Occipital lobe (tissue), 3 donors: ENCODE measurements at places on chromosomes 1 and 21. TPM values are rescaled to one million over a fixed set of nuclear protein-coding genes. Genes with fewer than 3 reads are reported as not detected.

DNA sequence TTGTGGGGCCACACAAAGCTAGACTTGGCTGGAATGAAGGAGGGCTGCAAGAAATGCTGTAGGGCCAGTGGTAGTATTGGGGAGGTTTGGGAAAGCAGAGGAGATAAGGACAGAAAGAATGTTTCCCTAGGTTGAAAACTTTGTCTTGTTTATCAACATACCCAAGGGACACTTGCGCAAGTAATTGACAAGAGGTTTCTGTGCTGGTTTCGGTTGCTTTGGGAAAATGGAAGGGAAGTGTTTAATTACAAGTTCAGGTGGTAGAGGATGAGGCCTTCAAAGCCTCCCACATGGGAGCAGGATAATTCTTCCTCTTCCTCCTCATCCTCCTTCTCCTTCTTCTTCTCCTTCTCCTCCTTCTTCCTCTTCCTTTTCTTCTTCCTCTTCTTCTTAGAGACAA lies 182.1 kb upstream of the LMO4 start:
- no peak for DNase-seq

DNA sequence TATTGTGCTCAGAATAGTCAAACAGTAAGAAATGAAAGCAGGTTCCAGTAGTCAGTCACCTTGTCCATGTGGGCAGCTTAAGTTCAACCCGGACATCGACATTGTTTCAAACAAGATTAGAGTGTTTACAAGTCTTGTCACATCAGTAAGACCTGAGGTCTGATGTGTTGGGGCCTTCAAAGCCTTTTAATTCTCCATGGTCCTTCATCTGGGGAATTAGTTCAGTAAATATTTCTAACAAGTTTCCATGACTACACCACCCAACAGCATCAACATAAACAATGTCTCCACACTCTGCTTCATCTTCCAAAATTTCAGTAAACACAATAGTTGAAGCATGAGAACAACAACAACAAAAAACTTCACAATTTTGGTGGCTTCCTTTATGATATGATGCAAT lies 15.1 kb upstream of the ADORA1 start:
- DNase-seq: no peak

OXCT2 gene
- 0.47 TPM for total RNA-seq

HPCA gene
- total RNA-seq: 44.0 TPM

SLC30A10 gene
- 16.5 TPM for total RNA-seq

GRCh38 chr1:41500378-41500777 lies 15.9 kb upstream of the EDN2 start:
- no peak for DNase-seq

ADAMTS5 gene
- 1.4 TPM for total RNA-seq

GRCh38 chr1:212953321-212953720 lies 3.0 kb downstream of the VASH2 start:
- no peak for DNase-seq

DNA sequence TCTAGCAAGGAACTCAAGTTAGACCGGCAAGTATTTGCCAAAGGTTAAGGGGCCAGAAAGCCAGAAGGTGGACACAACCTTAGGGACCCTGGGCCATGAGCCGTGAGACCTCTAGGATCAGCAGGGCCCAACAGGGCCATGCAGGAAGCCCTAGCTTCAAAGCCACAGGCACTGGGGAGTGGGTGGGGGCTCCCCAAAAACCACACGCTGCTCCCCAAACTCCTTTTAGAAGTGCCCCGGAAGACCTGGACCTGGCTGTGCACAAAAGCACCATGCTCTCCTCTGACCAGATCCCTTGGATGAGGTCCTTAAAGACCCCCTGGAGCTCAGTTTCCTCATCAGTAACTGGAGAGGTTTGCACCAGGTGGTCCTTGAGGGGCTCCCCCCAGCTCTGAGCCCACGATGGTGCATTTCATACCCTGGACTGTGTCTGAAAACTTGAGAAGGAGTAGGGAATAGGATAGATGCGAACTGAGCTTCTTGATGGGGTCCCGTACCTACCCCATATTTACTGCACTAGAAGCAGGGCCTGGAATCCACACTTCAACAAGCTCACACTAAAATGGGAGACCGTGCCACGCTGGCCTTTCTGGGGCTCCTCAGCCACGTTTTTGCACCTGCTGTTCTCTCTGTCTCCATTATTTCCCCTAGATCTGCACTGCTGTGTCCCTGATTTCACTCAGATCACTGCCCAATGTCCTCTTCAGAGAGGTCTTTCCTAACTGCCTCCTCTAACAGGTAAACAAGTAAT lies 40.6 kb upstream of the LBR start:
- DNase-seq: no peak

DNA sequence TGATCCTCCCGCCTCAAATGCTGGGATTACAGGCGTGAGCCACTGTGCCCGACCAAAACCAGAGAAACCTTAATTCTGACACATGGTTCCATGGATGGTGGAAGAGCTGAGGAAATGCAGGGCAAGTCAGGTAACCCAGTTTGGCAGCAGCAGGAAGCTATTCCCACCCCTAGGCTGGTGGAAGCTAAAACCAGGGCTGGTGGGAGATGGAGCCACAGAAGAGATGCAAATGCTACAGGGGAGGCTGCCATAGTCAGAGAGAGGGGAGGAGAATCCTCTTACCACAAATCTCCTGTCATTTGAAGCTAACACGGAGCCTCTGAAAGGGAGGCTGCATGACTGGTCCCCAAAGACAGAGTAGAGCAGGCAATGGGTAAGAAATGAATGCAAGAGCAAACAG lies 4.1 kb upstream of the CDC42BPA start:
- no peak for DNase-seq

FAM78B gene
- 5.1 TPM for total RNA-seq

TCP10L gene
- 1.9 TPM for total RNA-seq

TEX38 gene
- not detected for total RNA-seq

RERE gene
- total RNA-seq: 1,292 TPM

DNA sequence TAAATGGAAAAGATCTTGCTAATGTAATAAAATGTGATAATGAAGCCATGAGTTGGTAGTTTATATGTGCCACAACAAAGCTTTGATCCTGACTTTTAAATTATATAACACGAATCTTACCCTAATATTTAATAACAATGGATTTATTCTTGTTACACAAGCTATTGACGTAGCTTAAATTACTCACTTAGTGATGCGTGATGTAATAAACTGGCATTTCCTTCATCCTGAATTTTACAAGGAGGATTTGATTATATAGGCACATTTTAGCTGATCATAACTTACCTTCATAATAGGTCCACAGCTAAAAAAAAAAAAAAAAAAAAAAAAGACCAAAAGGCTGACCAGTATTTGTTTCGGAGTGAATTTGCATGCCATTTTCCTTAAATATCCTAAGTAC lies 76.2 kb upstream of the IVNS1ABP start:
- DNase-seq: no peak

CCDC27 gene
- not detected for total RNA-seq

FAAH gene
- 22.5 TPM for total RNA-seq
